COR-L47 (cell line): ENCODE measurements at places on chromosomes 5 and 9.

- no peak for DNase-seq
These were observed 46.8 kb downstream of the FREM1 start for GRCh38 chr9:14863402-14863801.

GRCh38 chr5:140109018-140109758 lies 4.7 kb upstream of the PURA start:
- DNase-seq: no peak

- DNase-seq: no peak
These were observed 311.1 kb downstream of the CDH18 start for GRCh38 chr5:19676895-19677294.

- DNase-seq: no peak
These were observed 1.7 kb upstream of the SPRY4 start for GRCh38 chr5:142326480-142326938.

GRCh38 chr9:109422641-109423040 lies 75.5 kb downstream of the PTPN3 start:
- DNase-seq: no peak
